Transverse colon (tissue), 4 donors: ENCODE measurements at places on chromosomes 12 and 14. TPM values are rescaled to one million over a fixed set of nuclear protein-coding genes. Genes with fewer than 3 reads are reported as not detected.
A peak's percentile ranks its signal among the peaks of the same experiment; 100 is the strongest.

The CMTM5 gene
- not detected for total RNA-seq

The MYL6 gene
- 3,440 TPM for total RNA-seq

The TMPRSS12 gene
- total RNA-seq = not detected

The RASSF9 gene
- 0.79 TPM for total RNA-seq

The PPP4R4 gene
- total RNA-seq = not detected

The KERA gene
- not detected for total RNA-seq

The MMP14 gene
- total RNA-seq = 91.6 TPM

The DHRS2 gene
- not detected for total RNA-seq

The PIWIL1 gene
- not detected for total RNA-seq

The NGB gene
- total RNA-seq = 0.64 TPM

The IFNG-AS1 gene
- total RNA-seq = not detected

The POTEG gene
- total RNA-seq = not detected

The NKX2-1 gene
- total RNA-seq = not detected

The SLC25A47 gene
- 0.27 TPM for total RNA-seq

The ABCD2 gene
- 0.55 TPM for total RNA-seq

- no peak for DNase-seq
- peak overlapping the region; percentile 72 for H3K27ac ChIP-seq
- no peaks in the 10 kb centered on the region for H3K27me3 ChIP-seq
- no peaks in the 10 kb centered on the region for H3K36me3 ChIP-seq
These were observed 90.8 kb downstream of the EPS8 start for GRCh38 chr12:15698377-15698871.

DNA sequence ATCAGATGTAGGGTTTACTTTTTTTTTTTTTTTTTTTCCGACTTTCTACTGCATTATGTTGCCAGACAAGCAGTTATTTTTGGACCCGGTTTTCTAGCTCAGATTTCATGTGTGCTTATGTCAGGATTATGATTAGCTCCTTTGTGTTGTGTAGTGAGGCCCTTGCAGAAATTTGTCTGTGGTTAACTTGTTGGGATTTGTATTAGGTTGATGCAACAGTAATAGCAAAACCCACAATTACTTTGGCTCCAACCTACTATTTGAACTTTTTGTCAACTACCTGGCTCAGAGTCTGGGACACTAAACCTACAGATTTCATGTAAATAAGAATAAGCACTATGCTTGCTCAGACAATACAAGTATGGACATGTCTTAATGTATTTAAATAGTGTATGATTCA is 44.1 kb upstream of the KCNJ8 start:
- DNase-seq = no peak
- H3K27me3 ChIP-seq = no peaks in the 10 kb centered on the region
- H3K4me1 ChIP-seq = no peaks in the 10 kb centered on the region
- H3K27ac ChIP-seq = no peak overlapping the region
- no peak overlapping the region for H3K4me3 ChIP-seq

GRCh38 chr12:131015581-131016337 is 62.1 kb downstream of the ADGRD1 start:
- no peaks in the 10 kb centered on the region for H3K27me3 ChIP-seq
- H3K27ac ChIP-seq = no peak overlapping the region
- DNase-seq = no peak
- no peaks in the 10 kb centered on the region for H3K36me3 ChIP-seq
- H3K4me3 ChIP-seq = no peak overlapping the region

GRCh38 chr14:61469781-61470180 is 148.4 kb downstream of the PRKCH start:
- no peaks in the 10 kb centered on the region for H3K27me3 ChIP-seq
- H3K27ac ChIP-seq = peak overlapping the region; percentile 64
- H3K4me3 ChIP-seq = no peak overlapping the region
- no peaks in the 10 kb centered on the region for H3K36me3 ChIP-seq

- H3K4me1 ChIP-seq = no peaks in the 10 kb centered on the region
- no peak overlapping the region for H3K4me3 ChIP-seq
- DNase-seq = no peak
- H3K36me3 ChIP-seq = no peaks in the 10 kb centered on the region
- no peaks in the 10 kb centered on the region for H3K27me3 ChIP-seq
- H3K27ac ChIP-seq = no peak overlapping the region
These were observed 45.0 kb downstream of the SLC24A4 start for GRCh38 chr14:92368001-92368400.

GRCh38 chr12:50685641-50686040 is 78.3 kb upstream of the ATF1 start:
- H3K36me3 ChIP-seq = peaks cover 30% of the 10 kb centered on the region
- H3K4me3 ChIP-seq = no peak overlapping the region
- H3K4me1 ChIP-seq = no peaks in the 10 kb centered on the region
- no peak overlapping the region for H3K27ac ChIP-seq

DNA sequence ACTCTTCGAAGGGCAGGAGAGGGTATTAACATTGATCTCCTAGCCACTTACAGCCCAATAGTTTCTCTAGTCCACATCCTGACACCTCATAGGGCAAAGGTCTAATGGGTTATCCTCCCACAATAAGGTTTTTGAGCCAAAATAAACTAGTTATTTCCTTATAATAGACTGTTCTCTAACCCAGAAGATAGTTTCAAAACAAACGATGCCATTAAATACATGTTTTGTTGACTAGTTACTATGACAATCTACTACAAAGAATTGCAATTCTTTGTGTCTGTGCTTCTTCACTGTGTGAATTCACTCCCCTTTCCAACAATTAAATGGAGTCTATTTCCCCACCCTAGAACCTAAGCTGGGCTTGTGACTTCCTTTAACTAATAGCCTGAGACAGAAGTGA is 6.4 kb upstream of the ACTR10 start:
- H3K4me3 ChIP-seq = no peak overlapping the region
- no peak for DNase-seq
- H3K27ac ChIP-seq = peak overlapping the region; percentile 55
- H3K4me1 ChIP-seq = peaks cover 28% of the 10 kb centered on the region
- H3K27me3 ChIP-seq = no peaks in the 10 kb centered on the region

GRCh38 chr12:108358580-108358965 is 19.5 kb upstream of the CMKLR1 start:
- no peak overlapping the region for H3K27ac ChIP-seq
- H3K36me3 ChIP-seq = no peaks in the 10 kb centered on the region
- H3K27me3 ChIP-seq = no peaks in the 10 kb centered on the region
- H3K4me1 ChIP-seq = no peaks in the 10 kb centered on the region

- peak overlapping the region; percentile 64 for H3K27ac ChIP-seq
- H3K27me3 ChIP-seq = no peaks in the 10 kb centered on the region
- no peak overlapping the region for H3K4me3 ChIP-seq
- no peak for DNase-seq
- peaks cover 39% of the 10 kb centered on the region for H3K4me1 ChIP-seq
These were observed 14.3 kb downstream of the JDP2 start for GRCh38 chr14:75442166-75442565.

DNA sequence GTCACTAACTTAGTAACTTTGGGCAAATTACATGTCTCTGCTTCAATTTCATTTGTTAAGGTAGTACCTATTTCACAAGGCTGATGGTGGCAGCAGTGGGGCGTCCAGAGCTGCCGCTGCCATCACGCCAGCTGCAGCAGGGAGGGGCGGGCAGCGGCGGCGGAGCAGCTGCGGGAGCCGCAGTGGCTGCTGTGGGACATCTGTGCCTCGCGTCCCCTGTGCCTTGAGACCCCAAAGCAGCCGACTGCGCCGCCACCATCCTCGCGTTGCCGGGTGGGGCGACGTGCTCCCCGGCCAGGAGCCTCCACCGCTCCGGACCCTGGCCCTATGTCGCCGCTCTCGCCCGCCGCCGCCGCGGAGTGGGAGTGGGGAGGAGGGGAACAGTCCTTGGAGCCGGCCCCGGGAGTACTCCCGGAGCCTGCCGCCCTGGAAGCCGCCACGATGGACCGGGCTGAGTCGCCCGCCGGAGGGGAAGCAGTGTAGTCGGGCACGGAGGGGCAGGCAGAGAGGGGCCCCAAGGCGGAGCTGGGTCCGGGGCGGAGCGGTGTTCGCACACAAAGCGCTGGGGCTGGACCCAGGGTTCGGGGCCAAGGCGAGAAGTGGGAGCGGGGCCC is 51.4 kb downstream of the A2M start:
- peak; percentile 67 for DNase-seq
- H3K27me3 ChIP-seq = no peaks in the 10 kb centered on the region
- H3K4me3 ChIP-seq = peak overlapping the region; percentile 71
- no peaks in the 10 kb centered on the region for H3K36me3 ChIP-seq
- H3K4me1 ChIP-seq = peaks cover 14% of the 10 kb centered on the region

- no peaks in the 10 kb centered on the region for H3K36me3 ChIP-seq
- peaks cover 14% of the 10 kb centered on the region for H3K4me1 ChIP-seq
- no peak overlapping the region for H3K27ac ChIP-seq
- H3K27me3 ChIP-seq = no peaks in the 10 kb centered on the region
These were observed 119.2 kb downstream of the TMTC2 start for GRCh38 chr12:82805812-82806497.

- H3K4me1 ChIP-seq = no peaks in the 10 kb centered on the region
- no peaks in the 10 kb centered on the region for H3K36me3 ChIP-seq
- no peak overlapping the region for H3K27ac ChIP-seq
- no peaks in the 10 kb centered on the region for H3K27me3 ChIP-seq
- DNase-seq = no peak
- H3K4me3 ChIP-seq = no peak overlapping the region
These were observed 24.7 kb downstream of the TMEM63C start for GRCh38 chr14:77206261-77206824.

DNA sequence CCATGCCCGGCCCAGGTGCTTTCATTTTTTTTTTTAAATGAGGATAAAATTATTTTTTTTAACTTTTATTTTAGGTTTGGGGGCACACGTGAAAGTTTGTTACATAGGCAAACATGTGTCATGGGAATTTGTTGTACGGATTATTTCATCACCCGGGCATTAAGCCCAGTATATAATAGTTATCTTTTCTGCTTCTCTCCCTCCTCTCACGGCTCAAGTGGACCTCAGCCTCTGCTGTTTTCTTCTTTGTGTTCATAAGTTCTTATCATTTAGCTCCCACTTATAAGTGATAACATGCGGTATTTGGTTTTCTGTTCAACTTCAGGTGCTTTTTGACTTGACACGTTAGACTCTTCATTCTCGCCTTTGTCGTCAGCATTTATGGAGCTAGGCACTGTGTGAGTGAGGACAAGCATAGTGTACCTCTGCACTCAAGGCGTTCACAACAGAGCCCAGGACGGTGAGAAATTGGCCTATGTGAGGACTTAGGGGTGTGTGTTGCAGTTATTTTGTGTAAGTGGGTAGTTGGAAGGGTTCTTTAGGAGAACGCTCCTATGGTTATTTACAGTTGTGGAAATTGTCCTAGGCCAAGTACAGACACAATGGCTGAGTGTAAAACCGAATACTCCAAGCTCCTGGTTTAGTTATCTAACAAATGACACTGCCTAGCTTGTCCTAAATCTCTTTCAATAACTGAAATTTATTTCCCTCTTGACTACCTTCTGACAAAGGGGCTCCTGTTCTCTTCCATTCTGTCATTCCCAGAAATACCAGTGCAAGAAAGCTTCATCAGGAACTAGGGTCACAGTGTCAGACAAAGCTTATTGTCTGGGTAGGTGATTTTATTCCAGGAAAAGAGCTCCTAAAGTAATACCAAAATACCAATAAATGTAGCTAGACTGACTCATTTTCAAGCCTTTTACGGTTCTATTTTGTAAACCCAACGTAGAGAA is 200.5 kb upstream of the PRICKLE1 start:
- no peaks in the 10 kb centered on the region for H3K36me3 ChIP-seq
- H3K4me1 ChIP-seq = no peaks in the 10 kb centered on the region
- H3K27ac ChIP-seq = no peak overlapping the region

GRCh38 chr14:56199095-56199981 is 81.1 kb downstream of the PELI2 start:
- H3K27me3 ChIP-seq = no peaks in the 10 kb centered on the region
- peak overlapping the region; percentile 71 for H3K27ac ChIP-seq
- H3K4me3 ChIP-seq = no peak overlapping the region
- peaks cover 19% of the 10 kb centered on the region for H3K4me1 ChIP-seq

GRCh38 chr12:116039081-116039480 is 238.4 kb downstream of the MED13L start:
- no peak for DNase-seq
- no peaks in the 10 kb centered on the region for H3K27me3 ChIP-seq
- H3K36me3 ChIP-seq = no peaks in the 10 kb centered on the region
- no peak overlapping the region for H3K27ac ChIP-seq

- no peaks in the 10 kb centered on the region for H3K27me3 ChIP-seq
- no peaks in the 10 kb centered on the region for H3K4me1 ChIP-seq
- no peaks in the 10 kb centered on the region for H3K36me3 ChIP-seq
- no peak overlapping the region for H3K4me3 ChIP-seq
These were observed 44.9 kb downstream of the JKAMP start for GRCh38 chr14:59529189-59529588.

DNA sequence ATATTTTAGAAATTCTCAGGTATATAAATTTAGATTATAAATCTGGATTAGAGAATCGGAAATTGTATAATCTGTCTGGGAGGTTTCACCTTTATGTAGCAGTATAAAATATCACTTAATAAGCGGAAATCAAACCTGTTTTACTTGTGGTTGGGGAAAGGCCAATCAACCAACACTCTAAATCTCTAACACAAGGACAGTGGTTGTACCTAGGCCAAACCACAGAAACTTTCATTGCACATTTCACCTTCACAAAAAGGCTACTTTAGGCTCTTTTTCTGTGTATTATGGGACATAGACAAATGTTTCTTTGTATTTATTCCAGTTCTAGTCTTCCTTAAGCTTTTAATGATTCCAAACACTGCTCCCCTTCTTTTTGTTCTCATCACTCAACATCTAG is 19.8 kb downstream of the ERH start:
- H3K4me1 ChIP-seq = no peaks in the 10 kb centered on the region
- no peaks in the 10 kb centered on the region for H3K27me3 ChIP-seq
- DNase-seq = no peak
- H3K27ac ChIP-seq = no peak overlapping the region

GRCh38 chr12:6273541-6274230 is 36.8 kb upstream of the PLEKHG6 start:
- no peaks in the 10 kb centered on the region for H3K27me3 ChIP-seq
- H3K4me3 ChIP-seq = no peak overlapping the region
- no peak overlapping the region for H3K27ac ChIP-seq
- H3K36me3 ChIP-seq = no peaks in the 10 kb centered on the region
- no peak for DNase-seq
- peaks cover 16% of the 10 kb centered on the region for H3K4me1 ChIP-seq

DNA sequence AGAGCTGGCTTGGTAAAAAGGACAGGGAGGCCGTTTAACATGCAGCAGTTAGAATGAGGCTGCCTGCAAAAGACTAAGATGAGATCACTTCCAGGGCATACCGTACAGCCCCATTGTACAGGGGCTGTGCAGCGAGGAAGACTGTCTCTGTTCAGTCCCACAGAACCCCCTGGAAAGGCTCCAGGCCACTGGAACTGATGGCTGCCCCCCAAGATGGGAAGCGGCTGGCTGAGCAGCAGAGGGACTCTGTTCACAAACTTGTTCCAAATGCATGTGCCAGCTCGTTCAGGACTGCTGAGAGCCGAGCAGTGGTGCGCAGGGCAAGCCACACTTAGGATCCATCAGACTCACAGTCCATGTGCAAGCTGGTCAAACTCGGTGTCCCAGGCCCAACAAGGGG is 82.9 kb downstream of the CHGA start:
- no peak overlapping the region for H3K4me3 ChIP-seq
- DNase-seq = no peak
- no peaks in the 10 kb centered on the region for H3K27me3 ChIP-seq
- H3K27ac ChIP-seq = no peak overlapping the region
- H3K36me3 ChIP-seq = no peaks in the 10 kb centered on the region

- DNase-seq = peak; percentile 59
- H3K27me3 ChIP-seq = no peaks in the 10 kb centered on the region
- peak within 1 kb of the TSS; percentile 99 for H3K4me3 ChIP-seq
- H3K27ac ChIP-seq = peak within 1 kb of the TSS; percentile 98
These were observed at the start of gene ATXN2 for GRCh38 chr12:111598637-111599452. ATXN2 (minus strand) TSS chr12:111599315; CDS start chr12:111599034, 281 bp downstream.

- H3K4me1 ChIP-seq = peaks cover 7% of the 10 kb centered on the region
- no peak overlapping the region for H3K4me3 ChIP-seq
- no peak overlapping the region for H3K27ac ChIP-seq
These were observed 50.3 kb downstream of the SPATS2 start for GRCh38 chr12:49417558-49417957.
